Esophagus (tissue), 2 donors: ENCODE measurements at places on chromosomes 13 and 19. TPM values are rescaled to one million over a fixed set of nuclear protein-coding genes. Genes with fewer than 3 reads are reported as not detected.

FCAR gene
- 0.10 TPM for polyA plus RNA-seq

IZUMO1 gene
- polyA plus RNA-seq: 0.39 TPM

SLC5A5 gene
- polyA plus RNA-seq: 0.04 TPM

SMAD9 gene
- 1.2 TPM for polyA plus RNA-seq

RGCC gene
- 8.0 TPM for polyA plus RNA-seq

MAG gene
- not detected for polyA plus RNA-seq

CATSPERD gene
- not detected for polyA plus RNA-seq

KCNRG gene
- polyA plus RNA-seq: 0.79 TPM

PGLYRP2 gene
- polyA plus RNA-seq: not detected

BRSK1 gene
- 0.96 TPM for polyA plus RNA-seq

OR7D2 gene
- polyA plus RNA-seq: not detected

NCAN gene
- 0.01 TPM for polyA plus RNA-seq

ZNF616 gene
- 1.7 TPM for polyA plus RNA-seq

URAD gene
- not detected for polyA plus RNA-seq

ZNF530 gene
- 1.1 TPM for polyA plus RNA-seq

CD70 gene
- polyA plus RNA-seq: 0.20 TPM

RASAL3 gene
- polyA plus RNA-seq: 3.6 TPM
